Smooth muscle cell of bladder (primary cell): ENCODE measurements at places on chromosomes 2 and 18. TPM values are rescaled to one million over a fixed set of nuclear protein-coding genes. Genes with fewer than 3 reads are reported as not detected.

RRM2 gene
- 3.0 and 4.4 TPM in 2 replicates for total RNA-seq

ADGRF3 gene
- under 0.01 TPM in 2 replicates for total RNA-seq

BMP10 gene
- not detected in 2 replicates for total RNA-seq

ANKRD30BL gene
- not detected in 2 replicates for total RNA-seq

VAMP8 gene
- total RNA-seq = 1.8 and 3.0 TPM in 2 replicates

CCL20 gene
- total RNA-seq = 0.28 TPM in 1 of 2 replicates, not detected in the other

APLF gene
- 4.8 and 7.0 TPM in 2 replicates for total RNA-seq

RBFA gene
- total RNA-seq = 15.6 and 18.7 TPM in 2 replicates

ABCG8 gene
- not detected in 2 replicates for total RNA-seq

CCBE1 gene
- total RNA-seq = 16.6 and 21.7 TPM in 2 replicates

ATG16L1 gene
- 24.9 and 33.8 TPM in 2 replicates for total RNA-seq

UCN gene
- 0.14 and 0.83 TPM in 2 replicates for total RNA-seq

CCDC74A gene
- total RNA-seq = 5.5 and 11.5 TPM in 2 replicates

CSRNP3 gene
- 0.57 and 0.74 TPM in 2 replicates for total RNA-seq

CDH2 gene
- 33.7 and 72.4 TPM in 2 replicates for total RNA-seq

ZEB2 gene
- total RNA-seq = 39.4 and 41.1 TPM in 2 replicates

ZCCHC2 gene
- total RNA-seq = 3.0 and 8.2 TPM in 2 replicates

TMEM200C gene
- total RNA-seq = 0.14 and 0.74 TPM in 2 replicates

SERPINB10 gene
- not detected in 2 replicates for total RNA-seq

ARHGAP15 gene
- 0.09 and 0.14 TPM in 2 replicates for total RNA-seq

CCDC102B gene
- 45.7 and 63.3 TPM in 2 replicates for total RNA-seq

DNAJC5G gene
- not detected in 2 replicates for total RNA-seq

CERS6 gene
- total RNA-seq = 4.1 and 5.0 TPM in 2 replicates

FBXO15 gene
- 1.0 and 1.1 TPM in 2 replicates for total RNA-seq

TRABD2A gene
- total RNA-seq = 4.7 and 6.4 TPM in 2 replicates

KCNIP3 gene
- 0.57 and 1.0 TPM in 2 replicates for total RNA-seq

DARS1 gene
- 75.5 and 118 TPM in 2 replicates for total RNA-seq

POTEI gene
- under 0.01 TPM in 1 of 2 replicates, not detected in the other for total RNA-seq

DSG4 gene
- not detected in 2 replicates for total RNA-seq

SAG gene
- not detected in 2 replicates for total RNA-seq

CFC1 gene
- not detected in 2 replicates for total RNA-seq

CARF gene
- total RNA-seq = 5.1 and 5.3 TPM in 2 replicates

RFTN2 gene
- total RNA-seq = 6.9 and 10.5 TPM in 2 replicates

MOGAT1 gene
- total RNA-seq = not detected in 2 replicates

EIF4E2 gene
- 101 and 137 TPM in 2 replicates for total RNA-seq

RASGRP3 gene
- total RNA-seq = 0.71 and 1.2 TPM in 2 replicates

CCDC178 gene
- total RNA-seq = 0.14 and 0.28 TPM in 2 replicates
